ENCODE measurements at places on chromosomes 7 and 10.

GRCh38 chr10:24277771-24278170 is 68.8 kb downstream of the KIAA1217 start:
- no peak for DNase-seq

DNA sequence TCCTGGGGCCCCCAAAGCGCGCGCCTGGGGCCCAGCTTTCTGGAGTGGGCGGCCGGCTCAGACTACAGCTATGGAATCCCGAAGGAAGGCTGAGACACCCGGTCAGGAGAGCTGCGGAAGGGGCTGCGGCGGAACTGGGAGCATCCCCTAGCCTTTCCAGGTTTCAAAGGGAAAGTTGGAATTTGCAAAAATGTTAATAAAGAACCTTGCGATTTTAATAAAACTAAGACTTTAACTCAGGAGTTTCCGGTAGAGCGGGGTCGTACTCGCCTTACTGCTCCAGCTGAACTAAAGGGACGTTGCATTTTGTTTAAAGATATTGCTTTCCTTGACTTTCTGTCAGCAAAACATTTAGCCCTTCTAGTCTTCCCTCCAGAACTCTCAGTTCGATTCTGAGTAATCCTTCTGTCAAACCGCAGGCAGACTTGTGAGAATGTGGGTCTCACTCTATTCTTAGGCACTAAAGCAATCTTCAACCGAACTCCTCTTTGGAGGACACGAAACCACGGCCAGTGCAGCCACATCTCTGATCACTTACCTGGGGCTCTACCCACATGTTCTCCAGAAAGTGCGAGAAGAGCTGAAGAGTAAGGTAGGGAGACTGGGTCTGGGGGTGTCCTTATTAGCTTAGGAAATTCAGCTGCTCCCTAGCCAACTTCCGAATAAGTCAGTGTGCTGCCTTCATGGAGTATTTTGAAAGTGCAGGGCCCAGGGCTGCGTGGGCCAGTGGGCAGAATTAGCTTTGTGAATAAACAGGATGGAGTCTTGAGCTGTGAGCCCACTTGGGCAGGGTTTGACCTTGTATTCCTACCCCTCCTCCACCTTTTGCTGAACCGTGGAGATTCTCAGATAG is 1.9 kb downstream of the CYP26A1 start:
- no peak for DNase-seq

DNA sequence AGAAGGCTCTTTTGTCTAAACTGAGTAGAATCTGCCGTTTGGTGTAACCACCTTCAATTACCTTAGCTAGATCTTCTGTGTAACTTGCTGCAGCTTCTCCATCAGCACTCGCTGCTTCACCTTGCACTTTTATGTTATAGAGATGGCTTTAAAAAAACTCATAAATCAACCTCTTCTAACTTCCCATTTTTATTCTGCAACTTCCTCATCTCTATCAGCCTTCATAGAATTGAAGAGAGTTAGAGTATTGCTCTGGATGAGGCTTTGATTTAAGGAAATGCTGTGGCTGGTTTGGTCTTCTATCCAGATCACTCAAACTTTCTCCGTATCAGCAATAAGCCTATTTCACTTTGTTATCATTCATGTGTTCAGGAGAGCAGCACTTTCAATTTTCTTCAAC is 1131.9 kb upstream of the CELF2 start:
- no peak for DNase-seq

DNA sequence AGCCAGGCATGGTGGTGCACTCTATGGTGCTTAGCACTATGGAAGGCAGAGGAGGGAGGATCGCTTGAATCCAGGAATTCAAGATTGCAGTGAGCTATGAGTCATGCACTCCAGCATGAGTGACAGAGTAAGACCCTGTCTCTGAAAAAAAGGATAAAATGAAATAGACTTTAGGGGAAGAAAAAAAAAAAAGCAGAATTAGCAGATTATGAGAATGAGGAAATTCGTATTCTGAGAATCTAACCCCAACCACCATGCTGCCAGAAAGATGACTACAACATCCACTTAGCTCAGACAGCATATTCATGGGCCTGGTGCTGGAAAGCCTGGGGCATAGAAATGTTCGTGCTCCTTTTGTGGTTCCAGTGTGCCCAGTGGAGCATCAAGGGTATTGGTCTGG is 63.3 kb downstream of the TMEM26 start:
- no peak for DNase-seq

- no peak for DNase-seq
These were observed 22.9 kb downstream of the IKZF1 start for GRCh38 chr7:50327443-50327842.

GRCh38 chr10:79264942-79265341 is 82.3 kb upstream of the PPIF start:
- DNase-seq = no peak

DNA sequence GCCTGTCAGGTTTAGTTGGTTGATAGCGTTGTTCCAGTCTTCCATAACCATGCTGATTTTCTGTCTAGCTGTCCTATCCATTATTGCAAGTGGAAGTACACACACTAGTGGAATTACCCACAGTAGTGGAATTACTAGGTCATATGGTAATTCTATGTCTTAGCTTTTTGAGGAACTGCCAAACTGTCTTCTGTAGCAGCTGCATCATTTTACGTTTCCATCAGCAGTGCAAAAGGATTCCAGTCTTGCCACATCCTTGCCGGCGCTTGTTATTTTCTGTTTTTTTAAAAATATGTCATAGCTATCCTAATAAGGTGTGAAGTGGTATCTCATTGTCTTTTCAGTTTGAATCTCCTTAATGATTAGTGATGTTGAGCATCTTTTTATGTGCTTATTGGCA is 17.2 kb upstream of the RHBDD2 start:
- DNase-seq = no peak

DNA sequence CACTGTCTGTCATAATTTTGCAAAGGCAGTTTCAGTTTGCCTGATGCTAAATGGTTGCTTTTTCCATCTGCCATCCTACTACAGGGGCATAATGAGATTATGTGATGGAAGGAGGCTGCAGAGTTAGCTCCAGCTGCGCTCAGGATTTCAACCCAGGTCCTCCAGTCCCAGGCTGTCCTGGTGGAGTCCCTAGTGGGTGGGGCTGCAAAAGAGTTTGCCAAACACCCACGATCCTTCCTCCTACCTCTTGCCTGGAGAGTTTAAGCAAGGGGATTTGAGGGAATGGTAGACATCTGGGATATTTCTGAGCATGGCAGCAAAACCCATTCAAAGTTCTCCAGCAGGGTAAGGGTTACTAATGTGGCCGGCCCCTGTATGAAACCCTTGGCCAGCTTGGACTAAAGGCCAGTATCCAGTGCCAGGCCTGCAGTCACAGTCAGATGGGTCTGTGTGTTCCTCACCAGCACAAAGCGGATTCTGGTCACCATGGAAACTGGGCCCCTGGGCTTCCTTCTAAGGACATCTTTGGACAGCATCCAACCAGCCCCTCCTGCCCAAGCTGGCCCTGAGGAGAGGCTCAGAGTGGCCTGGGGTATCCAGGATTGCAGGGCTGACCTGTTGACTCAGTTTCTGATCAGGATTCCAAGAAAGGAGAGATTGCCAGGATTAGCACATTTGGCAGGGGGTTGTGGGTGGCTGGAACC is 42.7 kb upstream of the CHST3 start:
- DNase-seq = no peak

- DNase-seq = no peak
These were observed 214.5 kb downstream of the NSUN6 start for GRCh38 chr10:18436902-18437301.

- DNase-seq = no peak
These were observed 32.5 kb downstream of the ARHGAP22 start for GRCh38 chr10:48572414-48572813.

DNA sequence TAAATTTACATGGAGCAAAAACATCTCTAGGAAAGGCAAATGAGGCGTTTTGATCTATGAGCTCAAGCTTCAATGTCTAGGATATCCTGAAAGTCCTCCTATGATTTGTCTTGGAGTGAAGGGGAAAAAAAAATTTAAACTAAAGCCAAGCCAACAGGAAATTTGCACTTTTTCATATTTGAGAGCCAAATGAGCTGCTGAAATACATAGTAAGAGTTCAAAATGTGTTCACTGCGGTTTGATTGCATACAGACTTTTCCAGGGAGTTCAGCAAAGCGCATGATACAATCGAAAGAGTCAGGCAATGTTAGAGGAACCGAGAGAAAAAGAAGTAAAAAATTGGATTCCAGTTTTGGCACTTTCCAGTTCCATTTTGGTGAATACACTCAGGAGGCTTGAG is 633.4 kb upstream of the MGMT start:
- no peak for DNase-seq
